ENCODE measurements at places on chromosomes 1 and 21. TPM values are rescaled to one million over a fixed set of nuclear protein-coding genes. Genes with fewer than 3 reads are reported as not detected.

DNA sequence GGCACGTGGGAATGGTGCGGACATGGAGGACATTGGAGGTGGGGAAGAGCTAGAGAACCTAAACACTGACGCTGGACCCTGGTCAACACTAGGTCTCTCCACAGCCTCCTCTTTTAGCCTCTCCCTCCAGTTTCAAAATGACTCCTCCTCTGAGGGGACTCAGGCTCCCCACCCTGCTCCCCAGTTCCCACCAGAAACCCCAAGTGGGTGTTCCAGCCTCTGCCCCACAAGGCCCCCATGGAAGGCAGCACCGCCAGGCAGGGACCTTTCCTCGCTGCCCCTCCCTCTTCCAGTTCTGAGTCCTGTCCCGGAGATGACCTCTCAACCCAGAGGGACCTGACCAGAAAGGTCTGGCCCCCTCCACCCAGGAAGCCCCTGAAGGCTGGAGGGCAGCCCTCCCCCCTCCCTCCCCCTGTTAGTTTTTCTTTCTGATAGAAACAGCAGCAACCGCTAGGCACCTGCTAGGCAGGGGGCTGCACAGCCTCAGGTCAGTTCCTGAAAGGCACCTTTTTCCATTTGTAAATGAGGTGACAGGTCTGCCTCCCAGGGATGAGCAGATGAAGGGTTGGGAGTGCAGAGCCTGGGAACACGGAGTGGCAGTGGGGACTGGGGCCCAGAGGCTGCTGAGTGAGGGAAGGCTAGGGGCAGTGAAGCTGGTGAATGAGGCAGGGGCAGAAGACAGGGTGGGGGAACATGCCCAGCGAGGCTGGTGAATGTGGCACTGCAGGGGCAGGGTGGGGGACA, 9.3 kb upstream of the ITGB2 start:
- no peak for DNase-seq

The PLA2G2D gene
- total RNA-seq = not detected

- DNase-seq = no peak
Measured at GRCh38 chr1:154404511-154404931, 622 bp upstream of the IL6R start.

The MAD2L2 gene
- 25.1 TPM for total RNA-seq

The DYNLT4 gene
- total RNA-seq = not detected

Data from mesenteric fat pad (tissue), 1 donor.